Small intestine (tissue), 16 donors: ENCODE measurements at places on chromosomes 13 and 19.
A peak's percentile ranks its signal among the peaks of the same experiment; 100 is the strongest.

- DNase-seq: peak; percentile 79
Measured at GRCh38 chr19:11737964-11738745, 591 bp downstream of the ZNF823 start.

DNA sequence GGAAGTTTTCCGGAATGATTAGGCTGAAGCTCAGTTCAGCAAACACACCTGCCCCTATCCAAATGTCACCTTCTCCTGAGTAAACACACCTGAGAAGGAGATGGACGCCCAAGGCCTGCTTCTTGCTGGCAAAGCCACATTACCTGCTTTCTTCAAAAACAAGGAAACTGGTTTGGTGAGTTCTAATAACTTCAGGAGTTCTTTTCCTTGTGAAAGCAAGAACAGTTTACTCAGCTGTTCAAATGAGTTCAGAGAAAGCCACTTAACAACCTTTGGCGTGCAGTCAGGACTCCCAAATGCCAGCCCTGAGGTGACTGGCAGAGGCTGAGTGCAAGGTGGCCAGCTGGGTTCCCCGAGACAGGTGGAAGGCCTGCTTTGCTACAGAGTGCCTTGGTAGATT lies 160.5 kb downstream of the STK24 start:
- DNase-seq: peak; percentile 84

DNA sequence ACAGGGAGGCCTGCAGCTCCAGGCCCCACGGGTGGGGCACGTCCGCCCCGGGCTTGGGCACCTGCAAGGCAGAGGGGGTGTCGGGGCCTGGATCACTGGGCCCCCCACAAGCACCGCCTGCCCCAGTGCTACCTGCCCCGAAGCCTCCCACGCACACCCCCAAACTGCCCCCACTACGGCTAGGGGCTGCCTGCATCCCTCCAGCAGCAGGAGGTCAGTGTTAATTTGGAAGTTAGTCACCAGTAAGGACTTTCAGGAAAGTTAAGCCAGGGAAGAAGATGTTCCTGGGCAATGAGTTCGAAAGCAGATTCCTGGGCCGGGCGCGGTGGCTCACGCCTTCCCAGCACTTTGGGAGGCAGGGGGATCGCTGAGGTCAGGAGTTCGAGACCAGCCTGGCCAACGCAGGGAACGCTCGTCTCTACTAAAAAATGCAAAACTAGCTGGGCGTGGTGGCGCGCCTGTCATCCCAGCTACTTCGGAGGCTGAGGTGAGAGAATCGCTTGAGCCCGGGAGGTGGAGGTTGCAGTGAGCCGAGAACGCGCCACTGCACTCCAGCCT lies 5.5 kb downstream of the PEAK3 start:
- DNase-seq: no peak

- DNase-seq: no peak
Measured at GRCh38 chr13:34810996-34811395, 131.1 kb upstream of the NBEA start.

GRCh38 chr13:37617173-37617572 lies 18.6 kb upstream of the POSTN start:
- DNase-seq: no peak

DNA sequence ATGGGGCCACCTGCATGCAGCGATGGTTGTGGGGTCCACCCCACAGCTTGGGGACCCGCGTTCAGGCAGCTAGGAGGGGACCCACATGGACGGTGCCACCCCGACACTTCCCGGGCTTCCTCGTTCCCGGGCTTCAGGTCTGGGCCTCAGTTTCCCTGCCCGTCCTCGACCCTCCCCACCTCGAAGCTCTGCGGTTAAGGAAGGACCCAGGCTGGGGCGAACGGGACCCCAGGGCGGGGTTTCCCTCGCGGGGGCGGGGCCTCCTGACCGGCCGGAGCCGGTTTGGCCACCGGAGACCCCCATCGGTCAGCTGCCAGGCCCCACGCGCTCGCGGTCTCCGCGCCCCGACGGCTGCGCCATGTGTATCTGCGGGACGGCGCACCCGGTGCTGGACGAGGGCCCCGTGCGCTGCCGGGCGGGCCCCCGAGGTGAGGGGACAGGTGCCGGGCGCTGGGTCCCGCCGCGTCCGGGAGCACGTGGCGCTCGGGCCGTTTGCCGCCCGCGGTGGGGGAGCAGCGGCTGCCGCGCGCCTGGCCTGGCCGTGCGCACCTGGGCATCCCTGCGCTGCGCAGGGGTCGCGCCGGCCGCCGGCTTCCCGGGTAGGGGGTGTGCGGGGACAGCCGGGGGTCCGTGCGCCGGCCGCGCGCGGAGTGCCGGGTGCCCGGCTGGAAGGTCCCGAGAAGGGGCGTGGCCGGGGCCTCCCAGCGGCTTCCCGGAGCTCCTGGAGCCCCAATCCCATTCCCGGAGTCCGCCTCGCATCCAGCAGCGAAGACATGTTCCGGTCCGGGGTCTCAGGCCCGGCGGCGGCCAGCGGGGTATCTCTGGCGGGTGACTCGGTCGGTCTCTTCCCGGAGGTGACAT lies 4.2 kb downstream of the ARHGAP45 start:
- no peak for DNase-seq

- peak; percentile 93 for DNase-seq
Measured at GRCh38 chr19:12884926-12885748, 1.9 kb downstream of the KLF1 start.

DNA sequence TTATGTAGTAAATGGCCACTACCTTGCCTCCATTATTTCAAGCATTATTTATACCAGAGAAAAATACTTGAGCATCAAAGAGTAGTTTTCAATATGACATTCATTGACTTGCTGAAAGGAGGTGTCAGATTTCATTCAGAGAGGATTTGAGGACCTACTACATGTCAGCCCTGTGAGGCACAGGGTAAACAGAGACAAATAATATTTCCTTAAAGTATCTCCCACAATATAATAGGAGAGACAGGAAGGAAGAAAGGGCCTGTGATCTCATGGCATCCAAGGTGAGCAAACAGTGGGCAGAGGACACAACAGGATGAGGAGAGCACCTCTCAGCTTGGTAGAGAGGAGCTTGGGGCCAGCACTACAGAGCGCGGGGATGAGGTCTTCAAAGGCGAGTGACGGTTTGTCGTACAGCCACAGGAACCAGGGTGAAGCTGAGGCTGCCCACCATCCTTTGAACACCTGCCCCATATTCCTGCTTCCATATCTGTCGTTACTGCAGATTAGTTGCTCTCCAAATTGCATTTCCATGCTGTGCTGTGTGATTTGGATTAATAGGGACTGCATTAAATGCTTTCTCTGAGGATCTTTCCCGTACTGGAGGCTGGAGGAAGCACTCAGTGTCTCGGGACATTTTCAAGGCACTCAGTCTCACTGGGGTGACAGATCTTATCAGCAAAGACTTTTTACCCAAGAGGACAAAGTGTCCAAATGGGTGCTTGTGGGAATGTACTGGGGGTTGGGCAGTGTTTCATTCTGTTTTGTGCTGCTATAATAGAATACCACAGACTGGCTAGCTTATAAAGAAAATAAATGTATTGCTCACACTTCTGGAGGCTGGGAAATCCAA lies 59.2 kb downstream of the GJA3 start:
- no peak for DNase-seq

GRCh38 chr13:38582133-38582532 lies 104.7 kb upstream of the FREM2 start:
- peak; percentile 57 for DNase-seq

DNA sequence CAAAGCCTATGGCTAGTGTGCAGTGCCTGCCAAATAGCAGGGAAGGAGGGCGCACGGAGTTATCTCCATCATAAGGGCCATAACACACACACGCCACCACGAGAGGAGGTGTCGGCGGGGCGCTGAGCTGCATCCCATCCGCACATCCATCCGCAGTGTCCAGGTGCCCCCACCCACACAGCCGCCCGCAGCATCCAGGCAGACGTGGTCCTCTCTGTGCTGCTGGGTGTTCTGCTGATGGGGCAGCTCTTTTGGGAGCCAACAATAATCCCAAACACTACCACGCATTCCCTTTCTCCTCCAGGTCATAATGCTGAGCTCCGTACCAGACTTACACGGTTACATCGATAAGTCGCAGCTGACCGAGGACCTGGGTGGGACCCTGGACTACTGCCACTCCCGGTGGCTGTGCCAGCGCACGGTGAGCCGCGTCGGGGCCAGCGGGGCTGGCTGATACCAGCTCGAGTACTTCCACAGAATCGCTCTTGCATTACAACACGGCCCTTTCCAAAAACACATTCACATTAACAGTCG lies 41.5 kb upstream of the F7 start:
- DNase-seq: no peak

DNA sequence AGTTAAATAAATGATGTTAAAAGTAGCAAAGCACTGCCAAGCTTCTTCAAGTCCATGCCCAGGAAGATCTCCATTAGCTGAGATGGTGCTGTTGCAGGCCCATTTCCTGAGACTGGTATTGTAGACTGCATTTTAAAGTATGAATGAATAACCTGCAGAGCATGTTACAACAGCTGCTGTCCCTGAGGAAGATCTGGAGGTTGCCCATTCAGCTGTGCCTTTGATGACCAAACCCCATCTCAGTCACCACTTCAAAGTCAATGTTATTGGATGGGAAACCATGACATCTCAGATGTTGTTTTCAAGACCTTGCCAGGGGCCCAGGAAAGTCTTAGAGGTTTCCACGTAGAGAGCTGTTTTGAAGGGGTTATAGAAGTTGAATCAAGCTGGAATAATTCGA lies 281.3 kb downstream of the MTUS2 start:
- no peak for DNase-seq
